Activated CD4-positive, alpha-beta memory T cell treated with anti-CD3 and anti-CD28 coated beads, Interleukin-2, amount 10 ng/mL, durations not matched to agents 7 days and 5 days (primary cell): ENCODE measurements at places on chromosomes 16 and 17.

- DNase-seq: no peak
These were observed 26.9 kb downstream of the CEP295NL start for GRCh38 chr17:78876094-78876597.

GRCh38 chr16:80309178-80309577 lies 231.6 kb upstream of the DYNLRB2 start:
- no peak for DNase-seq

- DNase-seq: peak; percentile 84
These were observed 38.4 kb upstream of the ARL4D start for GRCh38 chr17:43360376-43360738.

GRCh38 chr17:71846561-71847110 lies 274.2 kb upstream of the SOX9 start:
- DNase-seq: no peak

DNA sequence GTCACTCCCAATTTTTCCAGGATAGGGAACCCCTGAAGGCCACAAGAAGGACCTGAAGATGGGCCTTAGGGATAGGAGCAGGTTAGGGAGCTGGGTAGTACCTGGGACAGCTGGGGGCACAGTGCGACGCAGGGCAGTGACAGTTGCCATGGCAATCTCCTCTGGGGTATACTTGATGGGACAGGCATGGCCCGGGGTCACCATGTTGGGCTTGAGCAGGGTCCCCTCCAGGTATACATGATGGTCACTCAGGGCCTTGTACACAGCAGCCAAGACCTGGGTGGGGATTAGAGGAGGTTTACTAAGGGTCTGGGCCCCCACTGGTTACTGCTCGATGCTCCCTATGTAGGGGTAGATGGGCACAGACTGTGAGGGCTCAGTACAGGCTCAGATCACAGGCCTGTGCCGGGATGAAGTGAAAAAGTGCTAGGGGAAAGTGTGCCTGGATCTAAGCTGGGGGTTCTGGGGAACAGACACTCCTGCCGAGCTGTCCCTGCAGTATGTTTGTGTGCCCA lies 2.7 kb downstream of the ALDOC start:
- no peak for DNase-seq

DNA sequence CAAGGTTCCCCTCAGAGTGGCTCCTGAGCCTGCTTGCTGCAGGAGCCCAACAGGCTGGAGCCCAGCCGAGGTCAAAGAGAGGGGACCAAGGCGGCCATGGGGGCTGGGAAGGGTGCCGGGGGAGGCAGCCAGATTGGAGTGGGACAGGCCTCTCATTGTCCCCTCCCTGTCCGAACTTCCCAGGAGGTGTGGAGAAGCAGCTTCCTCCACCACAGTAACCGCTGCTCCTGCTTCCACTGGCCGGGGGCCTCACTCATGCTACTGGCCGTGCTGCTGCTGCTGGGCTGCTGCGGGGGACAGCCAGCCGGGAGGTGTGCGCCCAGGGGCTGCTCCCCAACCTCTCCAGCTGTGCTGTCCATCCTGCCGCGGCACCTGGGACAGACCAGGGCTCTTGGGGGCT lies 29.3 kb downstream of the TMEM94 start:
- DNase-seq: no peak
